ENCODE measurements at places on chromosomes 2 and 18. TPM values are rescaled to one million over a fixed set of nuclear protein-coding genes. Genes with fewer than 3 reads are reported as not detected.

DNA sequence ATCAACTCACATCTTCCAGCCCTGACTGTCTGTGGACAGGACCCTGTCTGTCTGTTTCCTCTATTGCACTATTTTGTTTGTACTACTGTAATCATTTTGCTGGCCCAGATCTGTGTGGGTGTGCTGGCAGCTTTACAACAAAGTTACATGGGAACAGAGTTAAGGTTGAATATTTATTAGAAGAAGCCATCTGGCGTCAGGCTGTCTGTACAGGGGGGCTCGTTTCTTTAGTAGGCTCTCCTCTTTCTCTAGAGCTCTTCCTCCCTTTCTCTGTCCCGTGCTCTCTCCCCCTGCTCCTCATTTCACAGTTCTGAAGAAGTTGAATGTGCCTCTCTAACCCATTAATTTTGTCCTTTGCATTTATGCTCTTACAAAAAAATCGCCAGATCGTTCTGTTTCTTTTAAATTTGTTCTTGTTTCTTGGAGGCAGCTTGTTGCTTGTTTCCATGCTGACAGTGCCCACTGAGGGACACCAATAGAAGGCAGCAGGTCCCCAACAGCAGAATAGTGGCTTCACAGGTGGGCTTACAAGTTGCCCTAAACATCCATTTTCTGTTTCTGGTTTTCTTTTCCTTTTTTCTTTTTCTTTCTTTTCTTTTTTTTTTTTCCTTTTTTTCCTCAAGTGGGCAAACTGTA, 315.2 kb upstream of the ZEB2 start:
- DNase-seq: peak; percentile 92

GRCh38 chr2:36374585-36374984, 19.0 kb downstream of the CRIM1 start:
- no peak for DNase-seq

The GRB14 gene
- total RNA-seq: not detected

The PPM1G gene
- total RNA-seq: 63.9 TPM

All from fibroblast of villous mesenchyme (primary cell).